Neural crest cell (in vitro differentiated cells): ENCODE measurements at places on chromosomes 7 and 10.
A peak's percentile ranks its signal among the peaks of the same experiment; 100 is the strongest.

GRCh38 chr10:22984066-22984465 lies 56.2 kb downstream of the ARMC3 start:
- no peak for DNase-seq

- no peak for DNase-seq
Observed at GRCh38 chr7:84510505-84510904, 315.9 kb upstream of the SEMA3A start.

GRCh38 chr7:98400542-98401340 lies at the start of gene BAIAP2L1:
TSS of gene BAIAP2L1 (minus strand) at chr7:98401090. CDS start at chr7:98400852, 238 bp downstream.
- DNase-seq = peak; percentile 80

- no peak for DNase-seq
Observed at GRCh38 chr10:21337171-21337792, 188.2 kb downstream of the SKIDA1 start.

DNA sequence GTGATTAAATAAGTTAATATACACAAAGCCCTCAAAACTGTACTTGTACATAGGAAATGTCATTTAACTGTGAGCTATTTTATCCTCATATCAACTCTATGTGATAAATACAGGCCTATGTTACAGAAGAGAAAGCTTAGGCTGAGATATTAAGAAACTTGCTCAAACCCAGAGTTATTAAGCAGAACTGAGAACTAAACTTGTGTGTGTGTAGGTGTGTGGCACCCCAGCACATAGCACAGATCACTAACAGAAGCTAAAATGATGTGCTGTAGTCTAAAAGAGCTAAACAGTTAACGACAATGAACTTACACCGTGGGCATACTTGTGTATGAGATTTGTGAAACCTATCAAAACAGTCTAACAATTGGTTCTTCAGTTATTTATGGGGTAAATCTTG lies 34.5 kb downstream of the MTPN start:
- DNase-seq = no peak

GRCh38 chr10:112429147-112429546 lies 17.6 kb downstream of the ZDHHC6 start:
- no peak for DNase-seq

- no peak for DNase-seq
Observed at GRCh38 chr10:132575320-132576201, 38.0 kb downstream of the INPP5A start.

GRCh38 chr7:40356871-40357709 lies 222.3 kb downstream of the SUGCT start:
- no peak for DNase-seq
